Stimulated activated CD4-positive, alpha-beta T cell treated with anti-CD3 and anti-CD28 coated beads, Interleukin-4, amount 100 ng/mL, for 1 hour (primary cell): ENCODE measurements at places on chromosomes 1 and 21.

DNA sequence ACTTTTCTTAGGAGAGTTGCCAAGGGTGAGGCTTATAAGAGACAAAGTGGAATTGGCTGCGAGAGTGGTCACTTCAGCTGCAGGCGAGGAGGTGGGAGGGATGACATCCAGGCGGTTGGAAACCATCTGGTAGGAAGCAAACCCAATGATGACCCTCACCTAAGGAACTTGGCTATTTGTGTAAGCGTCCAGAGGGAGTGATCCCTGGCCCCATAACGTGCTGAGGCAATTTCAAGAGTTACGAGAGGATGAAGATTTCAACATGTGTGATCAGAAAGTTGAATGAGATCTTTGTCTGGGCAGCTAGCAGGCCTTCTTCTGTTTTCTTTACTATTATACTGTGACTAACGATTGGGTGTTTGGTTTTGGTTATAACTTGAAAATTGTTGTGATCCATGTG lies 102.7 kb upstream of the VANGL1 start:
- no peak for DNase-seq

- no peak for DNase-seq
These were observed 111.1 kb downstream of the COP1 start for GRCh38 chr1:176096015-176096414.

GRCh38 chr21:42309753-42310213 lies 5.4 kb downstream of the TFF3 start:
- peak; percentile 73 for DNase-seq

DNA sequence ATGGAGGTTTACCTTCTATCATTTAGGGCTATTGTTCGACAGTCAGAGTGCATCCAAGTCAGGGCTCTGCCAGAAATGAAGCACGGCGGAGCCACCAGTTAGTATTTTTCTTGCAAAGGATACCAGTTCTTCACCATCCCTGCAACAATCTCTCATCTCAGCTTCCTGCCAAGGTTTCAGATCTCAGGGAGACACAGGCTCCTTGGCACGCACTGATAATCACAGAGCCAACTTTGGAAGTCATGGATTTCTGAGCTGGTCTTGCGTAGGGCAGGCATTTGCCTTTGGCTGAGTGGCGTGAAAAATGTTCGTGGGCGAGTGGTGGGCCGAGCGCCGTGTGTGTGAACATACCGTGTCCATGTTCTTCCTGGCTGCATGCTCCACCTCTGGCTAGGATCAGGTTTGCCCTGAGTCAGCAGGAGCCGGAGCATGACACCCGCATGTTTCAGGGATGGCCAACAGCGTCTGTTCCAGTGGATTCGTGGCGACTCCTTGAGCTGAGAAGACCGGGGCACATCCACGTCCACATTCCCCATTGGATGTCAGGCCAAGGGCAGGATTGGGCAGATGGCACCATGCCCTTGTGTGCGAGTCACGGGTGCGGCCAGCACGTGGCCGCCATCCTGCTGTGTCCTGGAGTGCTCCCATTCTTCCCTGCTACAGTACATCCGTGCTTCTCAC lies 118.5 kb upstream of the C1orf174 start:
- no peak for DNase-seq

GRCh38 chr1:216215169-216215568 lies 208.1 kb downstream of the USH2A start:
- no peak for DNase-seq

DNA sequence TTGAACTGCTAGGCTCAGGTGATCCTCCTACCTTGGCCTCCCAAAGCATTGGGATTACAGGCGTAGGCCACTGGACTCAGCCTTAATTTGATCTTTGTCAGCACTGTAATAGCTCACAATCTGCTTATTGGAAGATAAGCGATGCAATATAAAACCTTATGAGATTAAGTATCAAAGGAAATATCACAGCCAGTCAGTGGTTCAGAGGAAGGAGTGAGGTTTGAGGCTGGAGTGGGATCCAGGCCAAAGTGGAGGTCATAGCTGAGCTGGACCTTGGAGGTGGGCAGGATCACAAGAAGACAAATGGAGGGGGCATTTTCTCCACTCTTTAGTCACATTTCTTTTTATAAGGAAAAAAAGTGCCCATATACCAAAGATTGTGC lies 228.5 kb downstream of the RHOU start:
- no peak for DNase-seq
